Activated effector memory CD4-positive, alpha-beta T cell treated with anti-CD3 and anti-CD28 coated beads, Interleukin-2, amount 50 U/mL, for 16 hours (primary cell): ENCODE measurements at places on chromosomes 16 and 17.

DNA sequence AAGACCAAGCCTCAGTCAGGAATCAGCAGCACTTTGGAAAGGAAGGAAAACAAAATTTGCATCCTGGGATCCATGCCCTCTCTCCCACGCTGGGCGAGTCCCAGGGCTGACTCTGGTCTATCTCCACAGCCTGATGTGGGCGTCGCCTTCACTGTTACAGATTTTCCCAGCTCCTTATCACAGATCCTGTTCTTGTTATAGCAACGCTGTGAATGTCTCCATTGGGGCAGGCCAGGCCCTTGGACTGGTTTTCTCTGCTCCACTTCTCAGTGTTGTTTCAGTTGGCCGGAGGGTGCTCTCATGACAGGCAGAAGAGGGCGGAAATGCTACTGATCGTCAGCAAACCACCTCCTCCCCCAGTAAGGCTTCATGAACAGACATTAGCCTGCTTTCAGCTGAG lies 127.9 kb upstream of the CDH11 start:
- DNase-seq, result no peak

- no peak for DNase-seq
Observed at GRCh38 chr16:15980329-15980728, 30.9 kb downstream of the ABCC1 start.

- DNase-seq, result no peak
Observed at GRCh38 chr17:79549141-79549915, 61.5 kb downstream of the RBFOX3 start.

GRCh38 chr17:38358586-38359513 lies 7.2 kb downstream of the SOCS7 start:
- DNase-seq, result no peak

- DNase-seq, result peak; percentile 76
Observed at GRCh38 chr17:39002991-39003715, 36.0 kb upstream of the FBXO47 start.

DNA sequence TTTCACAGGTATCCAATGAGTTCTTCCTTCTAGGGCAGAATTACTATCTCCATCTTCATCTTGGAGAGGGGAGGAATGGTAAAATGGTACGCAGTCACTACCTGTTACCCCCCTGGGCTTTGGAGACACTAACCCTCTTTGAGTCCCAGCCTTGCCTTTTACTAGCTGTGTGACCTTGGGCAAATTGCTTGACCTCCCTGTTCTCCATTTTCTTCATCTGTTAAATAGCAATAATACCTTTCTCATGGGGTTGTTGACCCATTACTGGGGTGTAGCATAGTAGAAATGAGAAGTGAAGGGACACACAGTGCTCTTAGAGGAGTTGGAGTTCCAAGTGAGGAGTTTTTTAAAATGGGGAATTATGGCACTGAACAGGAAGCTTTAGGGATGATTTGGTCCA lies 324.7 kb downstream of the FOXL1 start:
- DNase-seq, result no peak
